ENCODE measurements at places on chromosomes 1 and 21.

GRCh38 chr1:119834990-119835389, 23.7 kb upstream of the REG4 start:
- DNase-seq, result no peak

GRCh38 chr1:8047686-8048445, 21.8 kb upstream of the ERRFI1 start:
- peak; percentile 76 for DNase-seq

GRCh38 chr21:45592208-45592619, 50.0 kb upstream of the SLC19A1 start:
- no peak for DNase-seq

DNA sequence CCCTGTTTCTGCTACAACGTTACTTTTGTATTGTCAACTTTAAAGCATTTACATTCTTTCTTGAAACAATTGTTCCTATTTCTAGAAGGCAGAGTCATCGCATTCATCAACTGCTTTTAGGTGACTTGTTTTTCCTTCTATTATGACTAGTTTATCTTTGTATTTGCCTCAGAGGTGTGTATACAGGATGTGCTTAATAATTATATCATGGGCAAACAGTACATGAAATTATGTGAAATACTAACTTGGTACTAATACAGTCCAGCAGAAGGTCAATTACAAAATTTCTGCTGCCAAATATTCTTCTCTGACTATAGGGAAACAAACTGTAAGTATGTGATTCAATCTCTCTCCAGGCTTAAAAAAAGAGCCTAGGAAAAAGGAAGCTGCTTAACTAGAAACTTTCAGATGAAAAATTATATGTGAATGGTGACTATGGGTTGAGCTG, 101.6 kb downstream of the C4BPA start:
- no peak for DNase-seq

DNA sequence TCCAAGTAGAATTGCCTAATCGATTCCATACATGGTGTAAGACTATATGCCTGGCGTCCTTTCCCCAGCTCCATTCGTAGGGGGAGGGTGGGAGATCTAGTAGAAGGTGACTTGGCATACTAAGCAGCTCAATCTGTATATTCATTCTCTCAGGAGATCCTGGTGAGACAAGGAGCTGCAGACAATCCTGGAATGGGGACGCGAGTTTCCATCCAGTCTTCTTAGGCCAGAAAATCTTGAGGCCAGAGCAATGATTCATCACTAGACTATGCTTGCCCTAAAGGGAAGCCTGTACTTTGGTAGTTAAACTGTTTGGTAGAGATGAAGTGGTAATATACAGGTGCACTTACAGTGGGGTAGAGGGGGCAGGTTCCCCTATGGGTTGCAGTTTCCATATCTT, 468.7 kb downstream of the ADGRL2 start:
- DNase-seq, result no peak

- no peak for DNase-seq
Measured at GRCh38 chr21:42465008-42465802, 30.8 kb downstream of the RSPH1 start.

DNA sequence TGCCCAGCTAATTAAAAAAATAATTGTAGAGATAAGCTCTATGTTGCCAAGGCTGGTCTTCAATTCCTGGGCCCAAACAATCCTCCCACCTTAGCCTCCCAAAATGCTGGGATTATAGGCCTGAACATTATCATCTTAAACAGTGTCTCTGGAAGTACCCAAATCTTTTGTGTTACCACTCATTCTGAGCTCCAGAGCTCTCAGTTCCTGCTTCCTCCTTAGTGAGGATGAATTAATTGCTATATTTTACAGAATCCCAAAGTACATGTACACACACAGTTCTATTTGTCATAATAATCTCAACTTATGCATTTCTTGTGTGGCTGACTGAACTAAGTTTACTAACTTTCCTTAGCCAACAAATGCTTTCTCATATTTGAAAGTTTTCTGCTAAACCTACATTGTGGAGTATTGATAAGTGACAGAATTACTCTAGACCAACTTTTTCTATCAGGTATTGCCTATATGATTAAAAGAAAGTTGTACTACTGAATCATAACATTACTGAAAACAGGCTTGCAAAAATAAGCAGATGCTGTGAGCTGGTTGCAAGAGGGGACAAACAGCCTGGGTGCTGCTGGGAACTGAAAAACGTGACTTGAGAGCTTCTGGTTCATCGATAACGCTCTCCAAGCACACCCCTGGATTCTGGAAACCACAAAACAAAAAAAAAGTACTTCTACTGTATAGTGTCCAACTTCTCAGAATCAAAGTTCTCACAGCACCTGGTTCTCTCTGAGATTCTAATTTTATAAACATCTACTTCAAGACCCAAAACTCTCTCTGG, 15.3 kb downstream of the VAV3 start:
- no peak for DNase-seq

DNA sequence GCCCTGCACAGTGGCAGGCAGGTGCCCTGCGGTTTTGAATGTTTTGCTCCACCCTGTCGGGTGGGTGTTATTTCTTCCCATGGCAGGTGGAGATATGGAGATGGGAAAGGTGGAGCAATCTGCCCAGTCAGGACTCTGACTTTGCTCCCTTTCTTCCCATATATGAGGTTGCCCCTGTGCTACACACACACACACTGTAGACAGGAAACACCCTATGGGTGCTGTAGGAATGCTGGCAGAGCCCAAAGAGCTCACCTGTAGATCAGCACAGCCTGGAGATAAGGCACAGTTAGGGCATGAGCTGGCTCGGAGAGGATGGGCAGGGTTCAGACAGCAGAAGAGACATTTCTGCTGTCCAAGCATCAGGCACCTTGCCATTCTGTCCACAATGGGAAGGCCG, 246.0 kb upstream of the AJAP1 start:
- DNase-seq, result no peak

DNA sequence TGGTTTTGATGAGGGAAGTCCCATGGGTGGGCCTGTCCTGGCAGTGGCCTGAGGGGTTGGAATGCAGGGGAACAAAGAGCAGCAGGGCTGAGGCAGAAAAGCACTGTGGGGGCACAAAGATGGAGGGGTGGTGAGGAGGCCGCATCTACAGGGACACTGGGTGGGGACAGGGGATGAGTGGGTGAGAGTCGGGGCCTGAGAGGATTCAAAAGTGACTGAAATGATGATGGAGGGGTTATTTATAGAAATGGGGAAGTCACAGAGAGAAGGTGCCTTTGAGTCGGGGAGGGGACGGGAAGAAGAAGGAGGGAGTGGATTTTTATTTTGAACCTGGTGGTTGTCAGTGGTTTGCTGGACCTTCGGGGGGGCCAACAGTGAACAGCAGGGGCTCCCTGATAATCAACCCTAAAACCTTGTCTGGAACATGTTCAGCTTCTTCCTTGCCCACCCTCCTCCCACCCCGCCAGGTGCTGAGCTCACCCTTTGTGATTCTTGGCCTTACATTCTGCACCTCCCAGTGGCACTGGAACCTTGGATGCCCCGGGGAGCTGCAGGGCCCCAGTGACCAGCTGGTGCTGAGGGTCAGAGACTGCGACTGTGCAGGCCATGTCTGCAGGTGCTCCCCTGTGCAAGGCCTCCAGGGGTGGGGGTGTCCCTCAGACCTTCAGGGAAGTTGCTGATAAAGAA, 42.9 kb downstream of the IER5 start:
- DNase-seq, result no peak

GRCh38 chr1:218297867-218298266, 12.8 kb downstream of the RRP15 start:
- DNase-seq, result no peak

DNA sequence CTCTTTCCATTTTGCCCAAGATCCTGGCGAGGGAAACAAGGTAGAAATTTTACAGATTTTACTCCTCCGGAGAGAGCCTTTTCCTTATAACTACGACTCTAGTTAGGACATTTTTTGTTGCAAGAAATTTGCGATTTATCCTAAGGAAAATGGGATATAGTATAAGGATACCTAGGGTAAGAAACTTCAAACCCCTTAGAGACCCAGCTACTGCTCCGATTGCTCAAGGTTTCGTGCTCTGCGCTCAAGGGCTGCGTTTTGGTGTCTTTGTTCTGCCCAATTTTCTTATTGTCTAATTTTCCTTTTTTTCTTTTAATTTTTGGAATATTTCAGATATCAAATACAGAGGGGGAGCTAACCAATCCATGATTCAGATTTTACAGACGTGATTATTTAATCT, 1.5 kb downstream of the TTC3 start:
- DNase-seq, result no peak

- no peak for DNase-seq
Measured at GRCh38 chr1:63772201-63772600, 1.6 kb upstream of the ROR1 start.

- DNase-seq, result no peak
Measured at GRCh38 chr1:154407198-154408091, 2.3 kb downstream of the IL6R start.

DNA sequence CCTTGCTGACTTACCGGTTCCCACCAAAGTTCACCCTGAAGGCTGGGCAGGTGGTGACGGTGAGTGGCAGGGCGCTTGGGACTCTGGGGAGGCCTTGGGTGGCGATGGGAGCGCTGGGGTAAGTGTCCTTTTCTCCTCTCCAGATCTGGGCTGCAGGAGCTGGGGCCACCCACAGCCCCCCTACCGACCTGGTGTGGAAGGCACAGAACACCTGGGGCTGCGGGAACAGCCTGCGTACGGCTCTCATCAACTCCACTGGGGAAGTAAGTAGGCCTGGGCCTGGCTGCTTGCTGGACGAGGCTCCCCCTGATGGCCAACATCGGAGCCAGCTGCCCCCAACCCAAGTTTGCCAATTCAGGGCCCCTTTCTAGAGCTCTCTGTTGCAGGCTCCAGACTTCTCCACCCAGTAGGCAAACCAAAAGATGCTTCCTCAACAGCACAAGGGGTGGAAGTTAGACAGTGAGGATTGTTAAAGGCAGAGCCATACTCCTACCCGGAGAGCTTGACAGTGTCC, 16.4 kb upstream of the SEMA4A start:
- DNase-seq, result no peak

- no peak for DNase-seq
Measured at GRCh38 chr1:233015965-233016364, 65.6 kb downstream of the NTPCR start.

DNA sequence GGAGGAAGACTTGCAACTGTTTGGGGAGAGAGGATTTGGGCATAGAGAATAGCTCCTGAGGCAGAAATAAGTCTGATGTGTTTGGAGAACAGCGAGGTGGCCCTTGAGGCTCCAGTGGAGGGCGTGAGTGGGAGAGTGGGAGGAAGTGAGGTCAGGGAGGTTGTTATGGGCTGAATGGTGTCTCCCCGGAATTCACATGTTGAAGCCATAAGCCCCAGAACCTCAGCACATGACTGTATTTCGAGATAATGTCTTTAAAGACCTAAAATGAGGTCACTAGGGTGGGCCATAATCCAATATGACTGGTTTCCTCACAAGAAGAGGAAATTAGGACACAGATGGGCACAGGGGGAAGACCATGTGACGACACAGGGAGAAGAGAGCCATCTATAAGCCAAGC, 17.9 kb upstream of the APP start:
- no peak for DNase-seq

DNA sequence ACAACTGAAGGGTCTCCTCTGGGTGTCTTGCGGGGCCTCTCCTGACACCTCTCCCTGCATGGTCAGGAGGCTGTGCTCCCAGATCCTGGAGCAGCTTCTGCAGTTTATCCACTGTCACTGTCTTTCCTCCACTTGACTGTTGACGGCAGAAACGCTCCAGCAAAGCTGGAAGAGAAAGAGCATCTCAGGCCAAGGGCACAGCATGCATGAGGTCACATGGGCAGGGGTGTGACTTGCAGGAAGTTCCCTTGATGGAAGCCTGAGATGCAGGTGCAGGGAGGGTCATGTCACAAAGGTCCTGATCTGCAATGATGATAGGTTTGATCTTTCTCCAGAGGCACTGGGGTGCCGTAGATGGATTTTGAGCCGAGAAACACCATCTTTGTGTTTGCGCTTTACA, 23.3 kb downstream of the SLC44A3 start:
- no peak for DNase-seq

DNA sequence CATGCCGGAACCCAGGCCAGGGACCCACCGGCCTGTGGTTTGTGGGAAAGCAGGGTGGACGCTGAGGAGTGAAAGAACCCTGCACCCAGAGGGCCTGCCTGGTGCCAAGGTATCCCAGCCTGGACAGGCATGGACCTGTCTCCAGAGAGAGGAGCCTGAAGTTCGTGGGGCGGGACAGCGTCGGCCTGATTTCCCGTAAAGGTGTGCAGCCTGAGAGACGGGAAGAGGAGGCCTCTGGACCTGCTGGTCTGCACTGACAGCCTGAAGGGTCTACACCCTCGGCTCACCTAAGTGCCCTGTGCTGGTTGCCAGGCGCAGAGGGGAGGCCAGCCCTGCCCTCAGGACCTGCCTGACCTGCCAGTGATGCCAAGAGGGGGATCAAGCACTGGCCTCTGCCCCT, 18.5 kb downstream of the CSF1 start:
- no peak for DNase-seq

GRCh38 chr1:79005945-79006344, 585 bp downstream of the ADGRL4 start:
- DNase-seq, result no peak

- no peak for DNase-seq
Measured at GRCh38 chr1:172408958-172409357, 11.5 kb upstream of the C1orf105 start.

DNA sequence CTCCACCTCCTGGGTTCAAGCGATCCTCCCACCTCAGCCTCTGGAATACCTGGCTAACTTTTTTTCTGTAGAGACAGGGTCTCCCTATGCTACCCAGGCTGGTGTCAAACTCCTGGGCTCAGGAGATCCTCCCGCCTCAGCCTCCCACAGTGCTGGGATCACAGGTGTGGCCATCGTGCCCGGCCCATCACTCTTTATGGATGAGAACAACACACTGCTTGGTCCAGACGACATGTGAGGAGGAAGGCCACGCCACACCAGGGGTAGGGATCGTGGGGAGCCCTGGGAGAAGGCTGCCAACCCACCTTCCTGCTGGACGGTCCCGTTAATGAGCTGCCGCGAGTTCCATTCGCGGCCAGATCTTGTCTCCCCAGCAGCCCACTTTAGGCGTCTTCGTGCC, 5.0 kb upstream of the GABRD start:
- DNase-seq, result no peak

- no peak for DNase-seq
Measured at GRCh38 chr1:18142969-18143368, 35.4 kb downstream of the IGSF21 start.

GRCh38 chr1:118252624-118253023, 67.6 kb upstream of the SPAG17 start:
- no peak for DNase-seq

GRCh38 chr1:54255026-54255702, 55.2 kb downstream of the MRPL37 start:
- DNase-seq, result no peak

- DNase-seq, result no peak
Measured at GRCh38 chr1:172895761-172896160, 155.0 kb downstream of the TNFSF18 start.

All from right cardiac atrium (tissue), 5 donors.